ENCODE measurements at places on chromosomes 6 and 20.

DNA sequence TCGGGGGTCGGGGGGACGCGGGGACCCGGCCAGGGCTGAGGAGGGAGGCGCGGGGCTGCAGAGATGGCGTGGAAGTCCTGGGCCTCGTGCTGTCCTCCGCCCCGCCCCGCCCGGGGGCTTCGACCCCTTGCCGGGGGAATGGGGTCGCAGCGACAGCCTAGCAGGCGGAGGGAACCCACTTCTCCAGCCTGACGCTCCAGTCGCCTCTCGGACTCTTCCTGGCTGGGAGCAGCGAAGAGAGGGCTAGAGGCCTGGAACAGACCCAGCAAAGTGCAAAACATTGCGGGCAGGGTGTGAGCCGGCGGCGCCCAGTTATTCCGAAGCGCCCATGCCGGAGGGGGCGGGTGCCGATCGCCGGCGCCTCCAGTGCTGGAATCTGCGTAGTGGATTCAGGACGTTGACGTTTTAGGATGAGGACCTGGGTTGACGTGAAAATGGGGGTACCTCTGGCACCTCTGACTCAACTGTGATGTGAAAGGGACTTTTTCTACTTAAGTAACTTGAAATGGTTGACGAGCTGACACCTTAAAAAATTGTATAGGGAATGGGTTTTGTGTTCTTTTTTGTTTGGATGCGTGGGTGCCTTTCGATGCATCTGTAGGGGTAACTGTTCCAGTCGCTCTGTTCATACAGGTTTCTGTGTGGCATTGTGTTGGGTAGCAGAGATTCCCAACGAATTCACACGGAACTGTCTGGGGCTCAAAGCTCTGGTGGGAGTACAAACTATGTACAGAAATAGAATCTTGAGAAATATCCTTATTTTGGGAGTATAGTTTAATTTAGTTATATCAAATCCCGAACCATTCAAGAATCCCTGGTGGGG lies 1.4 kb downstream of the SLC35F1 start:
- DNase-seq: no peak

- DNase-seq: no peak
Observed at GRCh38 chr6:72595812-72596211, 26.1 kb upstream of the KCNQ5 start.

GRCh38 chr6:75113446-75113845 lies 92.4 kb downstream of the COL12A1 start:
- DNase-seq: no peak

- DNase-seq: no peak
Observed at GRCh38 chr6:20483887-20484497, 50.3 kb upstream of the CDKAL1 start.

DNA sequence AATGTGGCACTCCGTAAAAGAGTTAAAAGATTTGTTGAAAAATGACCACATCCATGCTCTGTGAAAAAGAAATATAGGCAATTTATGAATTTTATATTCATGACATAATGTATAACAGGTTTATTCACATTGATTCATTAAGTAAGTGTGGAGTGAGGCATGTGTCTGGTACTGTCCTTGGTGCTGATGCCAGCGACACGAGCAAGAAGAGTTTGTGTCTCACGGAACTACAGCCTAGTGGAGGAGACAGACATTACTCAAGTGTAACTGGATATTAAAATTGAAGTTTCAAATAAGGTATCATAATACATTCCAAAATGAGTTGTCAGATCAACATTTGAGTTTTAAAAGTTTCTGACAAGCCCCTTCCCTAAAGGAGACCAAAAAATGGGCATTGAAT lies 158.2 kb upstream of the PRND start:
- no peak for DNase-seq

DNA sequence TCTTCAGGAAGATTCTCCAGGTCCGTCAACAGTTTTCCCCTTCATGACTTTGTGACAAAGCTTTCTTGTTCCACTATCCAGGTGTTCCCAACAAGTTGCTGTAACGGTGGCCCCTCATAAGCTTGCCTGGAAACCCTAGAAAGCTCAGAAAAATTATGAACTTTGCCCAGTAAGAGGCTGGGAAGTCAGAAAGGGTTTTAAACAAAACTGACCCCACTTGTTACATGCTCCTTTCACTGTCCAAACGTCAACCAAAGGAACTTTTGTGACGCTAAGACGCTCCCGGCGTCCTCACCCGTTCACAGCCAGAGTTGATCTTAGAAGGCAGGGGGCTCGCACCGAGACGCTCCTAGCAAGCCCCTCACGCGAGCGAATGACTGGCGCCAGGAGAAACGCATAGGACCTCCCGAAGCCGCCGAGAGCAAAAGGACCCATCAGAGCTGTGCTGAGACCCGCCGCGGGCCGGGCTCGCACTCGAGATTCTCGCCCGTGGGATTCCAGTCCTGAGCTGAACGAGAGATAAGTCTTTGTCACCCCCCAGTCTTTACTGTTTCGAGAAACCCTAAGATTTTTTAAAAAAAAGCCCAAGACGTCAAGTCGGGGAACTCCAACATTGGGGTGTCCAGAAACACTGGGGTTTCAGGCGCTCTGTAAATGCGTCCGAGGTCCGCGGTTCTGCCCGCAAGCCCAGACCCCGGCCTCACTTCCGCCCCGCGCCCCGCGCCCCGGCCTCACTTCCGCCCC lies 544 bp upstream of the ACAT2 start:
- no peak for DNase-seq

DNA sequence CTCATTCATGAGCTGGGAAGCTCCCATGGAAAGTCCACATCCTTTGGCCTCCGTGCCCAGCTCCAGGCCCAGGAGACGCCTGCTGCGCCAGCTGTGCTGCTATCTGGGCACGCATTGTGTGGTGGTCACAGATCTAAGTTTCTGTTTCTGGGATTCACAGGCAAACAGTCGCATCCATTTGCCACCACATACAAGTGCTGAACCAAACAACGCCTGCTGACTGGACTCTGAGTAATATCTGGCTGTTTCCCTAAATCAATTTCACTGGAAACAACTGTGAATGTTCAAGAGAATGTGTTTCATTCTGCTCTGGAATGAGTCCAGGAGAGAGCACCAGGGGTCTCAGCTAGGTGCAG lies 45.5 kb downstream of the IRF4 start:
- DNase-seq: no peak

All from esophagus squamous epithelium (tissue), 5 donors.